ENCODE measurements at places on chromosomes 1 and 21.

DNA sequence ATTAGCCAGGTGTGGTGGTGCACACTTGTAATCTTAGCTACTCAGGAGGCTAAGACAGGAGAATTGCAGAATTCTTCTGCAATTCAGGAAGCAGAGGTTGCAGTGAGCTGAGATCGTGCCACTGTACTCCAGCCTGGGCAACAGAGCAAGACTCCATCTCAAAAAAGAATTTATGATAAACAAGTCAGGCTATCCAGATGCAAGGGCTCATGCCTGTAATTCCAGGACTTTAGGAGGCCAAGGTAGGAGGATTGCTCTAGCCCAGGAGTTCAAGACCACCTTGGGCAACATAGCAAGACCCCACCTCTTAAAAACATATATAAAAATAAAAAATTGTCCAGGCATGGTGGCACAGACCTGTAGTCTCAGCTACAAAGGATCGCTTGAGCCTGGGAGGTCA is 10.5 kb upstream of the CBR3 start:
- no peak for DNase-seq

- DNase-seq, result no peak
Observed at GRCh38 chr1:245200146-245200545, 45.4 kb downstream of the KIF26B start.

DNA sequence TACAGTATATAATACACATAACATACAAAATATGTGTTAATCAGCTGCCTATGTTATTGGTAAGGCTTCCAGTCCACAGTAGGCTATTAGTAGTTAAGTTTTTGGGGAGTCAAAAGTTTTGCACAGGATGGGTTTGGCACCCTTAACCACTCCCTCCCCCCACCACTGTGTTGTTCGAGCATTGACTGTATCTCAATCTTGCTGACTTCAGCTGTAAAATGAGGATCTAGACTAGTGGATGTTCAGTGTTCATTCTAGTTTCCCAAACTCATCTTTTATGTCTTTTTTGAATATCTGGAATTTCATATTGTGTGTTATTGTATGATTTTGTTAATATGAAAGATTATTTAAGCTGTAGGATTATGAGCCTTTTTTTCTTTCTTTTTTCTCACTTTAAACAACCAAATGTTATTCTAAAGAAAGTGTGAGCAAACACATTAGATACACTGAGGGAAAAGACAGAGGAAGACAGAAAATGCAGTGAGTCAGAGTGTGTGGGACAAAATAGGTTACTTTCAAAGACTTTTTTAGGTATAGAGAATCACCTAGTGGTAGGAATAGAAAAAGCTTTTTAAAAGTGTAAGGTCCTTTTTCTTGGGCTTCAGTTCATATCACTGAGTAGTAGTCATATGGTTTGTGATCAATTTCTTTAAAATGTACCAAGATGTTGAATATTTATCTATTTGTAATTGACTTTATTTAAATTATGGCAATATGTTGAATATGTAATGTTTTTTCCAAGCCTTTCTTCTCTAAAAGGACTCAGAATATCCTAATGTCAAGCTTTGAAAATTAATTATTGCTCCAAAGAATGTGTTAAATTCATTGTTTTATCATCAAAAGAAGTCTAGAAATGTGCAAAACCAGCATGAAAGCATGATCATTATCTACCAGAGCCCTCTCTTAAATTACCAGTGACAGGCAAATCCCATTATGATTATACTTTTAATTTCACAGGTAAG is 17.9 kb upstream of the CENPF start:
- DNase-seq, result peak; percentile 68

- no peak for DNase-seq
Observed at GRCh38 chr1:94698356-94698755, 121.8 kb upstream of the SLC44A3 start.

- no peak for DNase-seq
Observed at GRCh38 chr1:165851034-165851658, 23.7 kb downstream of the UCK2 start.

DNA sequence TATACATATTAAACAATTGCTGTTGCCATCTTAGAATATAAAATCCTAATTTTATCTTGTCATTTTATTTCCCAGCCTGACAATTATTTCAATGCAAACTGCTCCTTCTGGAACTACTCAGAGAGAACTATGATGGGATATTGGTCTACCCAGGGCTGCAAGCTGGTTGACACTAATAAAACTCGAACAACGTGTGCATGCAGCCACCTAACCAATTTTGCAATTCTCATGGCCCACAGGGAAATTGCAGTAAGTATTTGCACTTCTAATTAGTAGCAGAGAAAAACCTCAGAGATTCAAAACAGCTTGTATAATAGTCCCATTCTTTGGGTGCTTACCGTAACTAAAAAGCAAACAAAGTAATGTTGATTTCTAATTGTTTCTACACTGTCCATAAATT is 167.2 kb downstream of the ADGRL2 start:
- no peak for DNase-seq

DNA sequence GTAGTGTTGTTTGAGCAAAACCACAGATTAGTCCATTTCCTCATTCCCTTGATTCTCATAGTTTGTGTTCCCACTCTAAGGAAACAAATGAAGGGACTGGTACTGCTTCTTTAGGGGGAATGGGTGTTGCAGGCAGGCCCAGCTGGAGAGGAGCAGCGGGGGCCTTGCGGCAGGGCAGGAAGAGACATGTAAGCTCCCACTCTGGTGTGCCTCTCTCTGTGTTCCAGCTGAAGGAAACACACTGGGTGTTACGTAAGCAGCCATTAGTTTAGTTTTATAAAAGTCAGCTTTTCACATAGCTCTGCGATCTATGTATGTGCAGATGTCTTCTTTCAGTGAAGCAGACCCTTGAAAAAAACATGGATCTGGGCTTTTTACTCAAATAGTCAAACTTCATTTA is 99.5 kb downstream of the CACHD1 start:
- no peak for DNase-seq

DNA sequence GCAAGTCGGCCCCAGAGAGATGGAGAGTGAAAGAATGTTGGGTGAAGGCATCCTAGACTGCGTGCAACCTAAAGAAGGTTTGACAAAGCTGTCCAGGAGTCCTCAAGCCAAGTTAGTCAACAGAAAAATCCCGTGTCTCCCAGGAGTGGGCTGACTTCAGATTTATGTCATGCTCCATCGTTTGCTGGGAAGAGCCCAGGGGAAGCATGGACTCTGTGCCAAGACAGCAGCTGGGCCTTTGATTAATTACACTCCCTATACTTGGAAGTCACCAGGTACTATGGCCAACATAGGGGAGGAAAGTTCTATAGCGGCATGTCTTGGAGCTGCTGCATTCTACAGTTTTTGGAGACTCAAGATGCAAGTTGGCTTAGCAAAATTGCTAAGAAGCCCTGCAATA is 247.4 kb downstream of the KAZN start:
- no peak for DNase-seq

GRCh38 chr1:168582688-168583336 is 6.4 kb downstream of the XCL1 start:
- no peak for DNase-seq

DNA sequence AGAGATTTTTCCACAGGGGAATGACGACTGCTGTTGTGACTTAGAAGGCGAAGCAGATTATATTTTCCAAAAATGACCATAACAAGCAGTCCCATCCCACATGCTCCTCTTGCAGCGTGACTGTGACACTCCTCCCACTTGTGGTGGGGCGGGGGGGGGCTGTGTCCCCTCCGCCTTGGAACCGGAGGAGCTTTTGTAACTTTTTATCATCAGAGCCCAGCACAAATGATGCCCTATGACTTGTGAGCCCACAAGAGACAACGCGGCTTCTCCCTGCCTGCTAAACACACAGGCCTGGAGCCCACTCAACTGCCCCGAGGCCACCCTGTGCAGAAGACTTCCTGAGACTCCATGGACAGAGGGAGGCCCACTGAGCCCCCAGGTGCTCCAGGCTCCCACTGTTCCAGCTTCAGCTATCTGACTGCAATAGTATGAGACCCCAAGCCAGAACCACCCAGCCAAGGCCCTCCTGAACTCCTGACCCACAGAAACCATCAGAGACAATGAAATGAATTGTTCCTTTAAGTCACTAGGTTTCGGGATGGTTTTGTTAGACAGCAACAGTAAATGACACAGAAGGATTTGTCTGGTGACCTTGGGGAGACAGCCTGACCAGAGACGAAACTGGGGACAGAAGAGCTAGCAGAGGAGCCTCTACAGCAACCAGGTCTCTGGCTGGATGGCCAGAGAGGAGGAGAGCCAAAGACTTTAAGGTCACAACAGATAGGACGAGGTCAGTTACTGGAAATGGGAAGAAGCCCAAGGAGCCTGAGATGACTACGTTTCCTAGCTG is 58.8 kb downstream of the CAPZB start:
- DNase-seq, result no peak

- no peak for DNase-seq
Observed at GRCh38 chr1:24364605-24364974, 45.4 kb downstream of the GRHL3 start.

DNA sequence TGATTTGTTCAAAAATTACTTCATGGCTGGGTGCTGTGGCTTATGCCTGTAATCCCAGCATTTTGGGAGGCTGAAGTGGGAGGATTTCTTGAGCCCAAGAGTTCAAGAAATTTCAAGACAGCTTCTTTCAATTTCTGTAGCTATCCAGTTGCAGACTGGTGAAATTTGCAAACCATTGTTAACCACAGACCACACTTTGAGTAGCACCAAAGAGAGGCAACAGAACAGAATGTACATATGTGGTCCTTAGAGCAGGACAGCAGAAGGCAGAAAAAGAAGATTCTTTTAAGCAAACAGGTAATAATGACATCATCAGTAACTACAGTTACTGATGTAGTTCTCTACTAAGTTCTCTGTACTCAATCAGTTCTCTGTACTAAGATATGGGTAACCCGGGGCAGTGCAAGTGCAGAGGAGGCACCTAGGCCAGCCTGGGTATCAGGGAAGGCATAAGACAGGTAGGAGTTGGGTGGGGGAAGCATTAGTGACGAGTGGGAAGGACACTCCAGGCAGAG is 5.5 kb upstream of the KLF17 start:
- DNase-seq, result no peak

GRCh38 chr1:198173832-198174231 is 17.0 kb downstream of the NEK7 start:
- DNase-seq, result no peak

- peak; percentile 30 for DNase-seq
Observed at GRCh38 chr1:156081917-156082308, 352 bp downstream of the MEX3A start.

DNA sequence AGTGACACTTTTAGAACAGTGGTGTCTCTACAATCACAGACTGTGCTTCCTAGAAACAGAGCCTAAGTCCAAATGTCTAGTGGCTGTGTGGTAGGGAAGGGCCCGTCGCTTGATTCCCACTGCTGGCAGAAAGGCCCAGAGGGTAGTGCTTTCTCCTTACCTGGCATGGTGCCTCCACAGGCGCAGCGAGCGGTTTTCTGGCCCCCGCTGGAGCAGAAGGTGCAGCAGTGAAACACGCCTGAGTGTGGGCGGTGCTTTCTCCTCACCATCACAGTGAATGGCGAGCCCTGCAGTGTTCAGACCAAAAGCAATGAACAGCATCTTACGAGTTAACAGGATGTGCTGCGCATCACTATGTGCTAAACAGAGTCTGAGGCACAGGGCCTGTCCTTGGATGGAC is 8.3 kb downstream of the TRIM45 start:
- DNase-seq, result no peak

DNA sequence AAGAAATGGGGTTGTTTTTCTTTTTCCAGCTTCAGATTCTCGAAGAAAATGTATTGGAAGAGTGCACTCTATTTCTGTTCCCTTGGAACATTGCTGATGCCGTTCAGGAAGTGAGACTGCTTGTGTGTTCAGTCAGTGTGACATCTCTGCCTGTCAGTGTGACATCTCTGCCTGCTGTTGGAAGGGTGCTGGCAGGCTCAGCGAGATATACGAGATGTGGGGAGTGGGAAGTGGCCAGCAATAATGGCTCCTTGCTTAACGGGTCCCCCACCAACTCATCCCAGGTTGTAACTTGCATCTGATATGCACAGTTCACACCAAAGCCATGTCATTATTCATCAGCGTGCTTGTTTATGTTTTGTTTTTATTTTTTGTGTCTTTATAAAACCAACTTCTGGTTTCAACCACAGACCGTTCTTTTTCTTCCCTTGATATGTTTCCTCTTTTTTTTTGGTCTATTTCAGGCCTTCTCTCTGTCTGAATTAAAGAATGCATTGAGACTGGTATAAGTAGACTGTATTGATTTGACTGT is 145.4 kb downstream of the GALNT2 start:
- DNase-seq, result no peak

DNA sequence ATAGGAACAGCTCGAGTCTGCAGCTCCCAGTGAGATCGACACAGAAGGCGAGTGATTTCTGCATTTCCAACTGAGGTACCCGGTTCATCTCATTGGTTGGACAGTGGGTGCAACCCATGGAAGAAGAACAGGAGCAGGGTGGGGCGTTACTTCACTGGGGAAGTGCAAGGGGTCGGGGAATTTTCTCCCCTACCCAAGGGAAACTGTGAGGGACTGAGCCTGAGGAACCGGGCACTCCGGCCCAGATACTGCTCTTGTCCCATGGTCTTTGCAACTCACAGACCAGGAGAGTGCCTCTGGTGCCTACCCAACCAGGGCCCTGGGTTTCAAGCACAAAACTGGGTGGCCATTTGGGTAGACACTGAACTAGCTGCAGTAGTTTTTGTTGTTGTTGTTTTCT is 307.1 kb downstream of the AMY1C start:
- DNase-seq, result no peak

DNA sequence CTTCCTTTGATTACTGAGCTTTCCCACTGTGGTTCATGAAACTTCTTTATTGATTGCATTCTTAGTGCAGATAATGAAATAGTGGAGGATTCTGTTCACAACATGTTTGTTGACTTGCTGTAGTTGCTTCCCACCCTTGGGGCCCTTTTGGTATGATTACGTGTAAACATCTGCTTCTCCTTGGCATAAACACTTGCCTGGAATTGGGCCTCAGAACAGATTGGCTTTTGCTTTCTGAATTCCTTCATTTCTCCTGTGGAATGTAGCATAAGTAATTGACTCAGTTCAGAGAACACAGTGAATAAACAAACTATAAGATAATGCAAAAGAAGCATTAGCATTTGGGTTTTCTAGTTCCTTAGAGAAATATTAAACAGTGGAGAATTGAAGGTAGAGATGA is 59.5 kb upstream of the LAMC2 start:
- peak; percentile 8 for DNase-seq

GRCh38 chr1:206455289-206455665 is 15.0 kb upstream of the IKBKE start:
- no peak for DNase-seq

GRCh38 chr21:36587388-36587787 is 107.5 kb upstream of the CLDN14 start:
- DNase-seq, result no peak

DNA sequence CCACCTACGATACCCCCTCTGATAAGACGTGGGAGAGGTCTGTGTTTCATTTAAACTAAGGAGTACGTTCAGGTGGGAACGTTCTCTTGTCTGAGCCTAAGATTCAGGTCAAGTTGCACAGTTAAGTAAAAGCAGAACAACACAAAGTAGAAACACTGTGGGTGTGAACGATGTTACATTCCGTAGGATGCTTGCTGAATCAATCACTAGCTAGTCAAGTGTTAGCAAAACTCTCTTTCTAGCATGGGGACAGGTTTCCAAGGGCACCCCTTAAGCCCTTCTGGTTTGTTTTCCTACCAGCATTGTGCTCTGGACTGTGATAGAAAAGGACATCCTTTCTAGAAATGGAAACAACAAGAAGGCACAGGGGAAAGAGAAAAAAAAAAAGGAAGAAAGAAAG is 13.3 kb downstream of the C1orf162 start:
- DNase-seq, result no peak

GRCh38 chr1:208541225-208541855 is 297.2 kb upstream of the PLXNA2 start:
- no peak for DNase-seq

Data from NCI-H2171 treated with DMSO at 0.1 percent for 48 hours (cell line).